Pancreas (tissue), 10 donors: ENCODE measurements at places on chromosomes 2 and 18.

DNA sequence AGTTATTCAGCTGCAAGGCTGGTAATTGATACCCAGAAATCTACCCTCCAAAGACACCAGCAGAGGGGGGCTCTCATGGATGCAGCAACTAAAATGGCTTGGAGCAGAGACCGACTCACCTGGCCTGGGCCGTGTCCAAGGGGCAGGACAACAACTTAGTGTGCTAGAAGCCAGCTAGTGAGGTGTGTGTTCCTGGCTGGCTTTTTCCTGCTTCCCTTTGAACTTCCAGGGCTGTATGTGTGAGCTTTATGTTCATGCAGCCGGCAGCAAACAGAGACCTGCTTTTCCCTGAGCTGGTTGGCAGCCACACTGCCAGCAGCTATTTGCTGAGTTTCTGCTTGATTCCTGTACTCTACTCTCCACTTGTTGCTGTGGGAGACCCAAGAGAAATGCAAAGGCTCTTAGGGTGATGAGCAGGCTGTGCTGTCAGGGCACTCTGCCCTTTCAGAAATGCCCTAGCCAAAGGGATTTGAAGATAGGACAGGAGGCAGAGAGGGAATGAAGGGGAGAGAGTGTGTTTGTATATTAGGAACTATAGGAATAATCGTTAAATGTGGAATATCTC lies 23.7 kb upstream of the GRP start:
- no peaks in the 10 kb centered on the region for H3K27me3 ChIP-seq
- H3K4me1 ChIP-seq = no peaks in the 10 kb centered on the region
- no peaks in the 10 kb centered on the region for H3K36me3 ChIP-seq
- no peak for DNase-seq
- no peak overlapping the region for H3K4me3 ChIP-seq

- H3K36me3 ChIP-seq = no peaks in the 10 kb centered on the region
- no peak for DNase-seq
- H3K27ac ChIP-seq = no peak overlapping the region
These were observed 58.4 kb downstream of the PARD6G start for GRCh38 chr18:80188643-80189530.

DNA sequence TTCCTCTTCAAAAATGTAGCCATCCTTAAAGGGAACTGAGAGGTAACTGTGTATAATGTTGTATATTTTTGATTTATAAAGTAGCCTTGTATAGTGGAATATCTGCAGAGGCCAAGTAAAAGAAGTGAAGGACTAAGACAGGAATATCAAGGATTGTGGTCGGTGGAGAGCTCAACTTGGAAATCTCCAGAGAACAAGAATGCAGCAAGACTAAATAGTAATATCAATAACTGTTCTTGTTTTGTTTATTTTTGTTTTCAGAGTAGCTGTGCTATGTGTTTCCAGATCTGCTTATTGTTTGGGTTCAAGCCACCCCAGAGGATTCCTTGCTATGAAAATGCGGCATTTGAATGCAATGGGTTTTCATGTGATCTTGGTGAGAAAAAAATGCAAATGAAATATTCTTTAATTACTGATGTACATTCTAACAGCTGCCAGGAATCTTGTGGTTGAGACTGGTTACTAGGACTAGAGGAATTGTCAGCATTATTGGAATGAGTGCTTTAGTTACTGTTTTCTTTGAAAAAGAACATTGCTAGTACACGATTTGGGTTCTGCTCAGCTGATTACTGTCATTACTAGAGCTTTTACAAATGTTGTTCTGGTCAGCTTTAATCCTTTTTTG lies 25.0 kb downstream of the FASTKD2 start:
- no peaks in the 10 kb centered on the region for H3K27me3 ChIP-seq
- no peak overlapping the region for H3K27ac ChIP-seq
- H3K36me3 ChIP-seq = peaks cover 46% of the 10 kb centered on the region
- H3K4me3 ChIP-seq = no peak overlapping the region
- H3K4me1 ChIP-seq = no peaks in the 10 kb centered on the region

- H3K27me3 ChIP-seq = no peaks in the 10 kb centered on the region
- H3K4me1 ChIP-seq = peaks cover 17% of the 10 kb centered on the region
- no peak for DNase-seq
- H3K27ac ChIP-seq = no peak overlapping the region
- no peak overlapping the region for H3K4me3 ChIP-seq
These were observed 121.3 kb downstream of the MAP4K4 start for GRCh38 chr2:101818531-101819451.
